Left renal pelvis (tissue), 4 donors: ENCODE measurements at places on chromosomes 16 and 17. TPM values are rescaled to one million over a fixed set of nuclear protein-coding genes. Genes with fewer than 3 reads are reported as not detected.
A peak's percentile ranks its signal among the peaks of the same experiment; 100 is the strongest.

DNA sequence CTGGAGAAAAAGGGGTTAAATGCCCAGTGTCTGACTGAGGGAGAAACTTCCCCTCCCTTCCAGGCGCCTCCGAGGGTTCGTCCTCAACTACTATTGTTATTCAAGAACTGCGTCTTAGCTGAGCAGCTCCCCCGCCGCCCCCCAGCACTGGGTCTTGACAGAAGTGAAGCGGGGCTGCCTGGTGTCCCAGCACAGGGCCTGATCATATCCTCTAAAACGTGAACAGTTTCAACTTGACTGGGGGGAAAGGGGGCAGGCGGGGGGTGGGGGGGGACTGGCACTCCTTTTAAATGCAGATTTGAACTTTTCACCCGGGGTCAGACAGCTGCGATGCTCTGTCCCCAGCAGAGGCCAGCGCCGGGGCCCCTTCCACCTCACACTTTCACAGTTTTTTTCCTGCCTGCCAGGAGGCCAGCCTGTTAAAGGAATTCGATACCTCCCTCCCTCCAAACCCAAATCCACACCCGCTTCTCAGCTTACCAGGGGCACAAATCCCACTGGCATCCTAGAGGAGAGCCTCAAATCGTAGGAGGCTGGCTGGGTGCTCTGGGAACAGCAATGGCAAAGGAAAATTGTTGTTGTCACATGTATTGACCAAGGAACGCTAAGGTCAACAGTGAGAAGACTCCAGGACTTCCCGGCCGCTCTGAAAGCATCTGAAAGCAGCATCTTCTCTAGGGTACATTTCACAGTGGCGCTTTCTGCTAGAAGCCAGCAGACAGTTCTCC is 14.5 kb downstream of the ZFHX3 start:
- DNase-seq = no peak

DNA sequence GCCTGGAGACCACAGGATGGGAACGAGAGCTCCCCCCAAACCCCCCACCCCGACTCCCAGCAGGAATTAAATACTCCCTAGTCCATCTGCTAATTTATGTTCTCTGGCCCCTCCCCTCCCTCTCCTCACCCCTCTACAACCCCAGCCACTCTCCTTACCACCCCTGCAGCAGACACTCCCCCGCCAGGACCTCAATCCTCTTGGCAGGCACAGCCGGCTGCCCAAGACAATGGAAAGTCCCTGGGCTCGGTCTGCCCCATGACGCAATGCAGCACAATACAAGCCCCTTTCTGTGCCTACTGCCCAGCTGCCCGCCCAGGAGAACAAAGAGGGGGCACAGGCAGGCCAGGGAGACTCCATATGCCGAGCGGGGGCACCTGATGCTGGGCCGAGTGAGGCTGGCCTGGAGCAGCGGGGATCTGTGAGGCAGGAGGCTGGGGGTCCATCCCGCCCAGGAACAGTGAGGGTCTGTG is 30.3 kb upstream of the CDC42EP4 start:
- peak; percentile 75 for DNase-seq

MRPL10 gene
- polyA plus RNA-seq = 36.6 TPM

GDPD1 gene
- 10.9 TPM for polyA plus RNA-seq

- DNase-seq = no peak
Measured at GRCh38 chr17:4001048-4001590, 36.9 kb upstream of the ATP2A3 start.

- no peak for DNase-seq
Measured at GRCh38 chr16:70694088-70694867, 8.4 kb upstream of the MTSS2 start.

DNA sequence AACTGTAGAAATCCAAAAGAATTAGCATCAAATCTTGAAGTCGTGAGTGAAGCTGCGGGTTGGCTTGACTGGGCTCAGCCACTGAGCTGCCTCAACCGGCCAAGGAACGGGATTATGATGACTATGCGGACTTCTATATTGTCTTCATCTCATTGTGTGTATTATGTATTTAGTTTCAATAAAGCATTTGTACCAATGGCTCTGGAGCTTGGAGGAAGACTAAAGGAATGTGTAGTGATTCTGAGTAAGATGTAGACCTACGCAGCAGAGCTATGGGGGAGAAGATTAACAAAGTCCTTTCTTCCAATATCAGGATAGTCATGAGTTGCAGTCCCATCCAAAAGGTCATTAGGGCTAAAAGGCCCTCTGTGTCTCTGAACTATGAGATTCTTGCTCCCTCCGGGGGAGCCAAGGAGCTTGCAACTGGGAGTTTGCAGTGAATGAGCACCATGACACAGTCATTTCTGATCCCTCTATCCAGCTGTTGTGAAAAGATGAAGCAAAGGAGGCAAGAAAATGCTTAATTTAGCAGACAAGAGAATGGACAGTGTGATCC is 8.3 kb downstream of the EME1 start:
- no peak for DNase-seq

MT2A gene
- polyA plus RNA-seq = 24.7 TPM

DNA sequence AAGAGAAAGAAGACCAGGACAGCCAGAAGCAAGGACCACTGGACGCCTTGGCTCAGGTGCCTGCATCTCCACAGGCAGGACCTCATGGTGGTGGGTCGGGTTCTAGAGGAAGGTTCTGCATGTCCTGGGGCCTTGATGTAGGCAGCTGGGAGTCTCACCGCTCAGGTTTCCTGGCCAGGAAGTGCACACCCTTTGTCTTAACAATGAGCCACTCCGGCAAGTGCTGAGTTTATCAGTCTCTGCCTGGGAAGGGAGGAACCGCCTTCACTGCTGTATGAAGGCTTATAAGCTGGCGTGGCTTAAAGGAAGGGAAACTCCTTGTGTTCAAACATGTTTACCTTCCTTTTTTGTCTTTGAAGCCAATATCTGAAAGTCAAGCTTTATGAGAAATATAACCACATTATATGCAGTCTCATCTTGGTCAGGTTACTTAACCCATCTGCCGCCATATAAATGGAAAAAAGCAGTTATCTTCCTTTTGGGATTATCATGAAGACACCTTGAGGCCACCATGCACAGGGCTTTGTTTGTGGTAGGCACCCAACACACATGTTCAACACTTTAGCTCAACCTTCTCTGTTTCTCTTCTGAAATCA is at the start of gene ST6GALNAC1:
TSS of gene ST6GALNAC1 (minus strand) at position 205 of the 596 bp plus-strand sequence. CDS start at position 86, 119 bp downstream.
- no peak for DNase-seq

ITGB3 gene
- 16.4 TPM for polyA plus RNA-seq

IRX6 gene
- polyA plus RNA-seq = 0.12 TPM

DNA sequence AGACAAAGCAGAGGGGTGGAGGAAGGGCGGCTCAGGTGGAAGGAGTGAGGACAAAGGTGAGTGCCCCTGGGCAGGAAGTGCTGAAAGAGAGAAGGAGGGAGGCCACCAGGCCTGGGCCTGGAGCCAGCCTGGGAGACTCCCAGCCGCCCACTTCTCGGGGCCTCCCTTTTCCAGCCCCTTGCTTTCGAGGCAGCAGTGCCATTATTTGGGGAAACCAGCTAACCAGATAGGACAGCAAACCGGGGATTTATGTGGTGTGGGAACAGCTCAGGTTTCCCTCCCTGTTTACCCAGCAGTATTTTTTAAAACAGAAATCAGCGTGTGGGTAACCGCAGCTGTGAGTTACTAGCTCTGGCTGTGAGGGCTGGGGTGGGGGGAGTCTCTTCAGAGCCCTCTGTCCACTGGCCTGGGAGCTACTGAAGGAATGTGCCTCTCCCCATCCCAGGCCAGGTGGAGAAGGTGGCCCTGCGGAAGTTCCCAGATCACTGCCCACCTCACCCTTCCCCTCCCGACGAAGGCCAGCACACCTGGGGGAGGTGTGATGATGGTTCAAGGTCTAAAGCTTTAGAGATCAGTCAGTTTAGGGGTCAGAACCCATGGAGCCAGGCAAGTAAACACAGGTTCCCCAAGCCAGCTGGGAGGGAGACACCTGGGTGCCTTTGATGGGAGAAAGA is 8.4 kb upstream of the MEOX1 start:
- DNase-seq = no peak

- no peak for DNase-seq
Measured at GRCh38 chr17:63816669-63817068, 10.6 kb upstream of the PSMC5 start.

CCL13 gene
- polyA plus RNA-seq = not detected

KCNJ2 gene
- polyA plus RNA-seq = 7.5 TPM

- DNase-seq = peak; percentile 36
Measured at GRCh38 chr17:37273409-37274051, 102.3 kb upstream of the C17orf78 start.

DNA sequence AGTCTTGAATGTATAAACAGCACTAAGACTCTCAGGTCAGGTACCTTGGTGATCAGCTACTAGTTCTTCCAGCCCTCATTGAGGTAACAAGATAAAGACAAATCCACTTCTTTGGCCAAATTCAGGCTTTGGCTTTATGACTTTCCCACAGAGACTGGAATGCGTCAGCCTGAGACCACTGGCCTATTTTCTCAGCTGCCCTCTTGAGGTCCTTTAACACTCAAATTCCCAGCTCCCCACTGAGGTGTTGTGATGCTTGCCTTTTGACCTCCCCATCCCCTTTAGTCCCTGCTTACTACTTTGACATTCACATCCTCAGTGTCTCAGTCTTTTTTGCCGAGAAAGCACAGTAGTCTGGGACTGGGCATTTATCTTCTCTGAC is 10.6 kb downstream of the TNFAIP1 start:
- no peak for DNase-seq

- no peak for DNase-seq
Measured at GRCh38 chr17:47649972-47650524, 329 bp downstream of the KPNB1 start.
